ENCODE measurements at places on chromosomes 1 and 21.

- DNase-seq: no peak
These were observed 416.5 kb downstream of the PLA2G4A start for GRCh38 chr1:187245201-187245600.

DNA sequence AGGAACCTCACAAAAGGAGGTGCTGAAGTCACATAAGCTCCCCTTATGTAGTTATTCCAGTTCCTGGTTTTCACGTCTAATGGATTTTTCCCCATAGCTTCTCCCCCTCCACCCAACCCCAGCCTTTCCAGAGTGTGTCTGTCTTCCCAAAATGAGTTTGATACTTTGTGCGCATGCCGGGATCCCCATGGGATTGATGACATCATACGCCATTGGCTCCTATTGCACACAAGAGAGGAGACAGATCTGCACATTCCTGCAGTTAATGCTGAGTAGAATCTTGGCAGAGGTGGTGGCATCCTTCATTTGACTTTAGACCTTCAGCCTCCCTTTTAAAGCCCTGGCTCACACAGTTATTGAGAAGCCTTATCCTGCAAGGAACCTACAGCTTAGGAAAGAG lies 71.4 kb downstream of the DDR2 start:
- DNase-seq: no peak

DNA sequence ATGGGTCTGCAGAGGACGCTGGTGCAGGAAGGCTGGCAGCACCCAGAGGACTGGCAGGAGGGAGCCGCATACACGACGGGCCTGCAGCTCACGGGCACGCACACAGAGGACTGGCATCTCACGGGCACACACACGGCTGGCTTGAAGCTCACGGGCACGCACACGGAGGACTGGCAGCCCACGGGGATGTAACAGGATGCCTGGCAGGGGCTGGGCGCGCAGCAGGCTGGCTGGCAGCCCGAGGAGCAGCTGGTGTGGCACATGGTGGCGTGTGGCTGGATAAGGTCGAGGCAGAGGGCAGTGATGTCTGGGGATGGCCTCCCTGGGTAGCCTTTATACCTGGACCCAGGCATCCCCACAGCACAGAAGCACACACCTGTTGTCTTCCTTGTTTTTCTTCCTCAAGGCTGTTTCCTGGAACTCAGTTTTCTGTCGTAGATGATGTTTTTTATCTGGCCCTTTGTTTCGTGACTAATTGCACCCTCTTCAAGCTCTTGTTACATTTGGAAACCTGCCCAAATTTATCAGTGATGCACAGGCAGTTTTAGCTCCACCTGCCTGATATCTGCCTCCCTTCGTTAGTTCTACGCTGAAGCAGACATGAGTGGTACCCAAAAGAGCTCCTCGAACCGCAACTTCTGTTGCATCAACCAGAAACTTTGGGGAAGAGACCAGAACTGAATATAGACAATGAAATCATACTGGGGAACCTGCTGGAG lies at the start of gene KRTAP12-1:
Gene KRTAP12-1, minus strand, starts transcription at position 303 of the 719 bp plus-strand sequence. Its CDS starts 40 bp downstream, at position 263.
- DNase-seq: peak; percentile 94

GRCh38 chr21:30164796-30165195 lies 1.8 kb downstream of the CLDN17 start:
- no peak for DNase-seq

DNA sequence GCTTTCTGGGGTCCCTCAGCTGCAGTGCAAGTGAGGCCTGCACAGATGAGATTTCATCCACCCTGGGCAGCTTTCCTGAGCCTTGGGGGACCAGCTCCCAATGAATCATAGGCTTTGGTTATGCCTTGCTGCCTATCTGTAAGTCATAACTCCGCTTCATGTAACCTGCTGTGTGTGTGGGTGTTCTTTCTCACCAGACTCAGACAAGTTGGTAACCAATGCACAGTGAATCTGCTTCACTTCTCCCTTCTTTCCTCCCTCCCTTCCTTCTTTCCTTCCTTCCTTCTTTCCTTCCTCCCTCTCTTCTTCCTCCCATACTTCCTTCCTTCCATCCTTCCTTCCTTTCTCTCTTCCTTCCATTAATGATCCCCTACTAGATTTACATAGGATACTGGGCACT lies 34.4 kb upstream of the PSMB2 start:
- DNase-seq: no peak

GRCh38 chr1:116847688-116848531 lies 61.8 kb upstream of the PTGFRN start:
- no peak for DNase-seq

GRCh38 chr1:7784492-7785071 lies 491 bp downstream of the PER3 start:
- no peak for DNase-seq

- peak; percentile 35 for DNase-seq
These were observed 71.6 kb upstream of the RGS18 start for GRCh38 chr1:192086644-192087043.

DNA sequence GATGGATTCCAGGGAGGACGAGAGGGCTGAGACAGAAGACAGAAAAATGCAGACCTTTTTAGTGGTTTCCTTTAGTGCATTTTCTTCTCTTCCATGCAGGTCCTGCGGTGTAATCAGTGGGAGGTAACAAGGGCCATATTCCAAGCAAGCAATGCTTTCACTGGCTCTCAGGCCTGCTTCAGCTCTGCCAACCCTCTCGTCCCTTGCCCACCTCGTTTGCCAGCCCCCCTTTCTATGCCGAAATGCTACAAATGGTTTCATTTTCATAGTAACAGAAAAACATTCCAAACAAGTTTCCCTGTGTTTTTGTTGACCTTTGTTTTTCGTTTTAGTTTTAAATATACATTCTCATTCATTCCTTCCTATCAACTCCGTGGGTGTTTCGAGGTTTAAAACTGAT lies 443.1 kb downstream of the TTLL7 start:
- DNase-seq: no peak

DNA sequence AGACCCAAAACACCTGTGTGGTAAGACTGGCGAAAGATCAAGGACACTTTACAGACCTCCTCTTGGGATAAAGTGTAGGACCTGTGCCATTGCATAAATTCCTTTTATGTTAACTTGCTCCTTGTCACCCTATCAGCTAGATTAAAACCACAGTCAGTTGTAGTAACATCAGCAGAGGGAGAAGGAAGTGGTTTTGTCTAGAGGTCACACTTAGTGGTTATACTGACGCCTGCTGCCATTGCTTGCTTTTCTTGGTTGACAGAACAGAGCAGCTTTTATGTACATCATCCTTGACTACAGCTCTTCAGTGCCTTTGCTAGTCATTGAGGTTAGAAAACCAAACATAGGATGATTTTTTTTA lies 101.4 kb downstream of the PBX1 start:
- no peak for DNase-seq

DNA sequence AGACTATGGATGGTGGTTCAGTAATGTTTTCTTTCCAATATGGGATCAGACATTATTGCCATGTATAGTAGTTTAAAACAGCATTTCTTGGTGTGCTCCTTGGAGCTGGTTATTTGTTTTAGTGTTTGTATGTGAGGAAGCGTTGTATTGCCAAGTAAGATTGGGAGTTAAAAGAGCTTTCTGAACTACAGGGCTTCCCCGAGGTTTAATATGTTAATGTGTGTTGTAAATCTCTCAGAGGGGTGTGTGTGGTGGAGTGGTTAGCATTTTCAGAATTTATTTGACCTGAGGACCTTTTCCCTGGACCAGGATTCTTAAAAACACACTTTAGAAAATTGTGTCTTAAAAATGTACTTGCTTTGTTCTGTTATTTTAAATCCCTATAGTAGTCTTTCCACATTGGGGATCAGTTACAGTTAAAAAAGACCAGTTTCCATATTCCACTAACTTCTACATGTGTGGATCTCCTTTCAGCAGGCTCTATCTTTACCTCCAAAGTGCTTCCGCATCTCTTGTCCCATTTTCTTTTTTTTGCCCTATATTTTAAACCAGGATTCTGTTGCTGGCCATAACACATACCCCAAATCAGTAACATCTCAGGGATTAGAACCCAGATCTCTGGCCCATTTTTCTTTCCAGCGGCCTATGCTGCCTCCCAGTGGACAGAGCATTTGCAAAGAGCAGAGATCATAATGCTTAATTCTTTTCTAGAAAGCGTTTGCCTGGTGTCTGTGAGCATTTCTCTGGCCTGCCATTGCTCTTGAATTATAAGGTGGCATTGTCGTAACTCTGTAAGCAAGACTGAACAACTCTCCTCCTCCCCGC lies 58.6 kb downstream of the PBX1 start:
- DNase-seq: peak; percentile 64

DNA sequence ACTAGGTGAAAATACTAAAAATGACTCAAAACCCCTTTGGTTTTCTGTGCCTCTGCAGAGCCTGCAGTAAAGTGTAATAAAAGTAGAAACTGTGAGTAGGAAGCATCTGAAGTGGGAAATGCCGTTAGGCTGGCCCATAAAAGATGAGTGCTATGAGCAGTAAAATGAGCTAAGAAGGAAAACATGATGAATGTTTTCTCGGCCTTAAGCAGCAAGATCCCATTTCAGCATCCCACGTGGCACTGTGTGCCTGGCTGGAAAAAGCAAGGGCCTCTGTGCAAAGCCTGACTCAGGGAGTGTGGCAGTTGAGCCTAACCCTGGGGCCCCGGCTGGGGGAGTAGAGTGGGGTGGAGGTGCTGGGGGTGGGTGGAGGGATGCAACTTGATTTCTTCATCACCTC lies 109.5 kb downstream of the TBX15 start:
- DNase-seq: no peak

DNA sequence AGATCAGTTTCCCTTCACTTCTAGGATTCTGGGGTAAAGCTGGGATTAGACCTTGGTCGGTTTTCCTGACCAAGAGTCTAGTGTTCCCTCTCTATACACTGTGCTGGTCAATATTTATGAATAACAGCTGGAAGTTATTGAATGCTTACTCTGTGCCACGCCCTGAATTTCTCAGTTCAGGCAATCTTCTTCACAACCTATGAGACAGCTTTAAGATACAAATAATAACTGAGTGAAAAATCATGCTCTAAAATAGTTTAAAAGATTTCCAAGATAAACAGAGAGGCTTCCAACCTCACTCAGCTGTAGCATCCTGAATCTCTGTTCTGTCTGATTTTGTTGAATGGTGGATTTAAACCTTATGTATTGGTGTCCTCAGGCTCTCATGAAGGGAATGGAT lies 72.2 kb downstream of the GNG12 start:
- no peak for DNase-seq

DNA sequence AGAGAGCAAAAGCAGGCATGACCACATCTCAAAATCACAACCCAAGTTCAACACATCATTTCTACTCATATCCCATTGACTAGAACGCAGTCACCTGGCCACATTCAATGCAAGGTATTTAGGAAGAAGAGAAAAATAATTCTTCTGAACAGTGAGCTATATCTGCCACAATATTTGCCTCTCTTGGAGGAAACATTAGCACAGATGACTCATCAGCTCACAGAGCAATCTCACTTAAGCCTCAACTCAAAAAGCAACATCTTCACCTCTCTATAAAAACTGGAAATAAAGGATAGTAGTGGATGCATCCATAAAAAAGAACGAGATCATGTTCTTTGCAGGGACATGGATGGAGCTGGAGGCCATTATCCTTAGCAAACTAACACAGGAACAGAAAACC lies 143.9 kb upstream of the FMN2 start:
- no peak for DNase-seq

DNA sequence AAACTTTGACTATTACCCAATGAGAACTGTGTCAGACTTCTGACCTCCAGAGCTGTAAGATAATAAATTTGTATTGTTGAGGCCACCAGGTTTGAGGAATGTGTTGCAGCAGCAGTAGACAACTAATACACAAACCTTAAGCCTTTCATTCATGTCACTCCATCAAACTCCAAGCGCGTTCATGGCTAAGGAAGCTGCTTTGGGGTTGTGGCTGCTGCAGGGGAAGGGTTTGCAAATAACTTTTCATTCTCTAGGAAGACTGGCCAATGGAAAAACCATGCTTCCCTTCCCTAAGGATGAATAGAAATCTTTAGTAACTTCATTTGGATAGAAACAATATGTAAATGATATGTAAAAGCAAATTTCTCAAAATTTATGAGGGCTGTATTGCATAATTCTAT lies 170.4 kb downstream of the RHOU start:
- no peak for DNase-seq

GRCh38 chr1:61202854-61203598 lies 120.7 kb downstream of the NFIA start:
- no peak for DNase-seq

- no peak for DNase-seq
These were observed 338.3 kb downstream of the NEGR1 start for GRCh38 chr1:71944006-71944405.

- DNase-seq: peak; percentile 90
These were observed 2.9 kb downstream of the QSOX1 start for GRCh38 chr1:180157576-180158057.

DNA sequence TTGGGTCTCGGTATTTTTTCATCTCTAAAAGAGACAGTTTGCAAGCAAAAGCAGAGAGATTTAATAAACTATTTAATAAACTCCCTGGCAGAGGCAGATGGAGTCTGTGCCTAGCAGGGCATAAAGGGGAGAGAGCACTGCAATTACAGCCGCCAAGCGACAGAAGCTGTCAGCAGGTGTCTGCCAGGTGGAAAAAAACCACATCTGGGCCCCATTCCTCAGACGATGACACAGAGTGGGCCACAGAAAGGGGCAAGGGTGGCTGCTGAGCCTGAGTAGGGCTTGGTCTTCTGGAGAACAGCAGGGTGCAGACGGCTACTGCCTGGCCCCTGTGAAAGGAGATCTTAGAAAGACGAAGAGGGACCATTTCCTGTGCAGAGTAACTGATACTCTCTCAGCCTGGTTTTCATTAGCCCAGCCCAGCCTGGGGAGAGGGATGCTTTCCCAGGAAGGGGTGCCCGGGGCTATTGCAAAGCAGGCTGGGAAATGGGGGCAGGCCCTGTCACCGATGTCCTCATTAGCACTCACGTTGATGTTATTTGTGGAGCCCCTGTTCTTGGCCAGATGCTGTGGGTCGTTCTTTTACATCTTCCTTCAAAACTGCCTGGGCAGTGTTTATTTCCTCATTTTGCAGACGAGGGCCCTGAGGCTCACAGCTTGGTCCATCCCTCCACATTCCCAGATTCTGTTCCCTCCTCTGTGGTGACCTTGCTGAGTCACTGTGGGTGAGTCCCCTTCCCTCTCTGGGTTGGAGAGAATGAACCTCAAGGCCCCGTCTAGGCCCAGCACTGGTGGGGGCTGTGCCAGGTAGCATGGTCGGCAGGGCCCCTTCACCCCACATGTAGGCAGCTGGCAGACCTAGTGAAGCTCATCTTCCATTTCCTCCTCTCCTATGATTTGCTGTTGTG lies 472.7 kb downstream of the PTPRU start:
- no peak for DNase-seq

Measured in NCI-H748 treated with DMSO at 0.1 percent for 48 hours (cell line).